ENCODE measurements at places on chromosomes 7 and 10. TPM values are rescaled to one million over a fixed set of nuclear protein-coding genes. Genes with fewer than 3 reads are reported as not detected.

UCN3 gene
- not detected for total RNA-seq

STEAP4 gene
- not detected for total RNA-seq

AKR1E2 gene
- 11.2 TPM for total RNA-seq

DNA sequence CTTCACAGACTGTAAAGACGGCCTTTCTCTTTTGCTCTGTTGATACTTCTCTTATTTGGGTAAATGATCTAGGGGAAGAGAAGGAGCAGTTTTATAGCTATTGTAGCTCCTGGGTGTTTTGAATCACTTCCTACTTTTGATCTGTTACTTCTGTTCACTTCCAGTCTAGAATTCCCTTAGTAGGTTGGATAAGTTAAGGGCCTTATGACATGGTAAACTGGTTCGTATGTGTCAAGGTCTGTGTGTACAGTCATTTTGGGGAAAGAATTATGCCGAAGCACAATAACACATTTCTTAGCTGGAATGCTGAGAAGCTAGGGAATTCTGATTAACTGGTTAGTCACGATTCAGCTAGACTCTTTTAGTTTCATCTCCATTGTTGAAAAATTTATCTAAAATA lies 8.1 kb downstream of the DENND10 start:
- H3K4me1 ChIP-seq: peaks cover 24% of the 10 kb centered on the region
- H3K4me3 ChIP-seq: no peak overlapping the region

DNA sequence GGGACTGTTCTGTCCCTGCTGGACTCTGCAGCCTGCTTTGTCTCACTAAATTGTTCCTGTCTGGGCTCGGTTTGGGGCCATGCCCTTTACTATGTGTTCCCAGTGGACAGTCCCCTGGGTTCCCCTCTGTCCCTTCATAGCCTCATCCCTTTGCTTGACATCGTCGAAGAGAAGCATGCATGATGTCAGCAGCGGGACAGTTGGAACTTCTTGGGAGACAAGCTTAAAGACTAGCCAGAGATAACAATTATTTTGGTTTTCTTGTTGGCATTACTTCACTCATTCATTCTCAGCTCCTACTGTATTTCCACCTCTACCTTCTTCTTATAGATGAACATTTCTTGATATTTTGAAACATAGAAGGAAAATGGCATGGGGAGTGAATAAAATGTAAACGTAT lies 2.7 kb downstream of the EPHB6 start:
- H3K4me3 ChIP-seq: no peak overlapping the region
- H3K27me3 ChIP-seq: peaks cover 2% of the 10 kb centered on the region
- H3K36me3 ChIP-seq: no peaks in the 10 kb centered on the region

DNA sequence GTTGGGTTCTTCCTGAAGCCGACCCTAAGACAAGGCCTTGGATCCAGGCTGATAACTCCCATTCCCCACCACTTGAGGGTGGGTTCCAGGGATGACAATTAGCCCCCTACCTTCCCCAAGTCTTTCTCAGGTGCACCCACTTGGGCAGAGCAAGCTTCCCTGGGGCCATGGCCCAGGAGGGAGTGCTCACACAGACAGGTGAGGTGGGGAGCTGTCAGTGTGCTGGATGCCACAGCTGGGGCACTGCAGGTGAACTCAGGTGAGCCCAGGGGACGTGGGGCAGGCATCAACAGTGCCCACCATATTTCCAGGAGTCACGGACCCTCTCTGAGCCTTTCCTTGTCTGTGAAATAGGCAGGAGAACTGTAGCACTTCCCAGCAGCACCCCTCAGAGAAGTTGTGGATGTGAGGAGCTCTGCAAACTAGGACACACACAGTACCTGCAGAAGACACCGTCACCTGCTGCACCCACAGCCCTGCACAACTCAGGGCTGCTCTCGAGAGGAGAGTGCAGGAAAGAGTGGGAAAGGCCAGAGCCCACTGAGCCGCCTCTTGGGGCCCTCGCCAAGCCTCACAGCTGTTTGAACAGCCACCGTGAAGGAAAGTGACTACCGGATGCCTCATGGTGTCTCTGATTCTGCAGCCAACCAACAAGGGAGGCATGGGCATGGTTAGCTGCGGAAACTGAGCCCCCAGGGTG lies 17.9 kb downstream of the SH3PXD2A start:
- no peak overlapping the region for H3K4me3 ChIP-seq
- DNase-seq: no peak
- no peaks in the 10 kb centered on the region for H3K36me3 ChIP-seq

ADRA2A gene
- total RNA-seq: not detected

DNA sequence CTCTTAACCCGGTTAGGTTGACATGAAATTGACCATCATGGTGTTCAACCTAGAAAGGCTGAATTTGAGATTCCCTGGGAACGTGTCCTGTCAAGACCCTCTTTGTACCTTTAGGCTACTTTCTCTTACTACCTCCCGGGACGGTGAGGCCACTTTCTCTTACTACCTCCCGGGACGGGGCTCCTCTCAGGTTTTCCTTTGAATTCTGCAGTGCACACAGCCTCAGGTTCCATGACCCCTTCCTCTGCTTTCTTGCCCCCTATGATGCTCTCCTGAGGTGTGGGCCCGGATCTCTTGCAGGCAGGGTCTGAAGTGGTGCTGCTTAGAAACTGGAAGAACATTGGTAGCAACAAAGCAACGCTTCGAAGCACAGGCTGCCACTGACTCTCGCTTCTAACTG lies 155.3 kb downstream of the CAMK1D start:
- peaks cover 50% of the 10 kb centered on the region for H3K4me1 ChIP-seq
- no peaks in the 10 kb centered on the region for H3K27me3 ChIP-seq
- DNase-seq: no peak
- H3K27ac ChIP-seq: no peak overlapping the region
- no peak overlapping the region for H3K4me3 ChIP-seq

GRCh38 chr7:24723178-24723530 lies 34.1 kb downstream of the GSDME start:
- H3K27ac ChIP-seq: no peak overlapping the region
- H3K4me3 ChIP-seq: no peak overlapping the region
- peaks cover 26% of the 10 kb centered on the region for H3K4me1 ChIP-seq
- no peaks in the 10 kb centered on the region for H3K36me3 ChIP-seq
- no peak for DNase-seq

GRCh38 chr10:22615819-22616499 lies 98.4 kb downstream of the PIP4K2A start:
- H3K4me3 ChIP-seq: no peak overlapping the region
- no peak for DNase-seq
- H3K27ac ChIP-seq: peak overlapping the region; percentile 84
- H3K27me3 ChIP-seq: no peaks in the 10 kb centered on the region
- peaks cover 32% of the 10 kb centered on the region for H3K36me3 ChIP-seq
- H3K4me1 ChIP-seq: peaks cover 96% of the 10 kb centered on the region

NKX2-3 gene
- total RNA-seq: not detected

DNA sequence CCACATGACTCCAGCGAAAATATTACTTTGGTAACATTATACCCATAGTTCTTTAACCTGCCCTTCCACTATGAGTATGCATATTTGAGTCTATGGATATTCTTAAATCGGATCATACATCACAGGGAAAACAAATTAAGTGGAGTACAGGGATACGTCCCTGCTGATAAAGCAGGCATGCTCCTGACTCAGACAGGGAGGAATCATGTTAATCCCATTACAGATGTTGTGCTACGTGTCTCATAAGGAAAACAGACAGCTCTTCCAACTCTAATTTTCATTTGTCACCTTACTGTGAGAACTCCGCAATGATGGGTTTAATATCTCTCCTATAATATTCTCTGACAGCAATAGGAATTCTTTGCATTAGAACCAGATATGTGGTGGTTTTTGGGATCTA lies 469.5 kb upstream of the POM121L12 start:
- DNase-seq: no peak
- no peaks in the 10 kb centered on the region for H3K4me1 ChIP-seq
- H3K4me3 ChIP-seq: no peak overlapping the region
- no peaks in the 10 kb centered on the region for H3K27me3 ChIP-seq

- H3K27ac ChIP-seq: peak overlapping the region; percentile 90
- peaks cover 36% of the 10 kb centered on the region for H3K36me3 ChIP-seq
- H3K4me3 ChIP-seq: peak overlapping the region; percentile 49
Measured at GRCh38 chr10:72335394-72336258, 19.1 kb downstream of the DNAJB12 start.

- H3K4me3 ChIP-seq: no peak overlapping the region
- no peak for DNase-seq
- peaks cover 30% of the 10 kb centered on the region for H3K27me3 ChIP-seq
- H3K36me3 ChIP-seq: peaks cover 20% of the 10 kb centered on the region
- peaks cover 30% of the 10 kb centered on the region for H3K4me1 ChIP-seq
Measured at GRCh38 chr7:132558815-132559214, 17.5 kb downstream of the PLXNA4 start.

DNA sequence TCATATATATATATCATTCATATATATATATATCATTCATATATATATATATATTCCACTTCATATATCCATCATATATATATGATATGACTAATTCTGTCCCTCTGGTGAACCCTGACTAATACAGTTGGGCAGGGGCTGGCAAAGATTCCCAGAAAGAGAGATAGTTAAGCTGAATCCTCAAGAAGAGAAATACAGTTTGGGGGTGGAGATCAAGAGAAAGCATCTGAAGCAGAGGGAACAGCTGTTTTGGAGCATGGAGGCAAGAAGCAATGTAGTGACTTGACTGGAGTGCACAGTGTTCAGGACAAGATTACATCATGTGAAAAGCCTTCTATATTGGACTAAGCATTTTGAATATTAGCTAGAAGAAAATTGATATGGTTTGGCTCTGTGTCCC lies 540.7 kb downstream of the MAGI2 start:
- DNase-seq: no peak
- no peak overlapping the region for H3K27ac ChIP-seq
- no peaks in the 10 kb centered on the region for H3K27me3 ChIP-seq

DNA sequence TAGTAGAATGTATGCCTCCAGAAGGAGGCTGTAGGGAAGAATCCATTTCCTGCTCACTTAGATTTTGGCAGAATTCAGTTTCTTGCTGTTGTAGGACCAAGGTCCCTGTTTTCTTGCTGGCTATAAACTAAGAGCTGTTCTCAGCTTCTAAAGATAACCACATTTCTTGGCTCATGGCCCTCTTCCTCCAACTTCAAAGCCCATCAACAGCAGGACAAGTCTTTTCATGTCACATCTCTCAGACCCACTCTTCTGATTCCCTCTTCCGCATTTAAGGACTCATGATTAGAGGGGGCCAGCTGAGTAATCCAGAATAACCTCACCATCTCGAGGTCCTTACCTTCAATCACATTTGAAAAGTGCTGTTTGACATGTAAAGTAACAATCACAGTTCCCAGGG lies 8.2 kb upstream of the LSM8 start:
- H3K36me3 ChIP-seq: no peaks in the 10 kb centered on the region
- no peaks in the 10 kb centered on the region for H3K4me1 ChIP-seq
- no peak overlapping the region for H3K4me3 ChIP-seq
- peaks cover 9% of the 10 kb centered on the region for H3K27me3 ChIP-seq

DNA sequence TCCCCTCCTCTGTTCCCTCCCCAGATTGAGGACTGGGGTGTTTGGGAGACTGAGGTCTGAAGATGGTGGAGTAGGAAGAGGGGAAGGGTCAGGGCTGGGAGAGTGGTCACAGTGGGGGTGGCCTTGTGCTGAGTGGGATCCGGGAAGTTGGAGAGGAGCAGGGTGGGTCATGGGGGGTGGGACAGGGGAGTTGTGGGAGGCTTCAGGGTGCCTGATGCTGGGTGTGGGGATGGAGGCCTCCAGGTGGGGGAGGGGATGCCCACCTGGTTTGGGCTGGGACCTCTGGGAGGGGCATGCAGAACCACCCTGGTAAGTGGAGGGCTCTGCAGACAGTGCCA lies 2.6 kb downstream of the ZNF775 start:
- H3K27ac ChIP-seq: peak overlapping the region; percentile 31
- H3K27me3 ChIP-seq: no peaks in the 10 kb centered on the region
- peaks cover 36% of the 10 kb centered on the region for H3K4me1 ChIP-seq
- H3K4me3 ChIP-seq: no peak overlapping the region
- no peaks in the 10 kb centered on the region for H3K36me3 ChIP-seq

- H3K4me3 ChIP-seq: no peak overlapping the region
- H3K27ac ChIP-seq: no peak overlapping the region
- DNase-seq: no peak
Measured at GRCh38 chr10:82068501-82068900, 193.5 kb downstream of the NRG3 start.

HKDC1 gene
- total RNA-seq: 10.9 TPM

GRCh38 chr7:32658467-32658869 lies 163.2 kb downstream of the AVL9 start:
- no peak overlapping the region for H3K27ac ChIP-seq
- peaks cover 11% of the 10 kb centered on the region for H3K27me3 ChIP-seq
- DNase-seq: no peak
- no peaks in the 10 kb centered on the region for H3K4me1 ChIP-seq

DNA sequence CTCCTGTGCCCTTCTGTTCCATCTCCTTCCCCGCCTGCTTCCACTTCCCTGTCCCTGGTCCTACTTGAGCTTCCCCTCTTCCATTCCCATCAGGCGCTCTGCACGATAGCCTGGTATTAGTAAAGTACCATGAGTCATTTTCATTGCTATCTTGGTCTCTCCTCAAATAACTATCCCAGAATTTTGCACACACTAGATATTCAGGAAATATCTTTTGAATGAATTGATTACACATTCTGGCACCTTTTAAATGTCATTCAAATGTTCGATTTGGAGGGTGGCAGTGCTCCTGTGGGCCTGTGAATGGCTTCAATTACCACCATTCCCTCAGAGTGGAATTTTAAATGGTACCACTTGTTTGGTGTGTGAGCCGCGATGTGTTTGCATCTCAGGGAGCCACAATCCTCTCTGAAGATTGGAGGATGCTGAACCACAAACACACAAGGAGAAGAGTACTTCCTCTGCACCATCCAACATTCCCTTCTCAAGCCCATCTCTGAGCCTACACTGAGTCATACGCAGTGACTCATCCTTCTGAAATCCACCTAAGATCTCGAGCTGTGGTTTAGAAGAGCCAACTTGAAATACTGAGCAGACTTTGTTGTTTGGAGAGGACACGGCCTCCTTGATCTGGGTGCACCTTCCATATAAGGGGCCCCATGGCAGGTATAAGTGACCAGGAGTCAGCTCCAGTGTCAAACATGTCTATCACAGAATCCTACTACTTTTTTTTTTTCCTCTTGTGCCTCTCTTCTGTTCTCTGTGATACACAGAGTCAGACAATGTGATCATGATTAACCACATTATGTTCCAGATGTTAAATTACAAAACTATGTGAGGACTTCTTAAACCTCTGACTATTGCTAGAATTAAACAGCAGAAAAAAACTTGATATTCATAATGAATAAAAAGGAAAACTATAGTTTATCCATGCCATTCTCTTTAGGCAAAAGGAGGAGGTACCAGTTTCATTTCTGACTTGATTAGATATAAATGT lies 81.9 kb downstream of the BMPER start:
- H3K4me3 ChIP-seq: no peak overlapping the region
- H3K27ac ChIP-seq: no peak overlapping the region
- no peak for DNase-seq
- no peaks in the 10 kb centered on the region for H3K27me3 ChIP-seq
- H3K36me3 ChIP-seq: no peaks in the 10 kb centered on the region

DNA sequence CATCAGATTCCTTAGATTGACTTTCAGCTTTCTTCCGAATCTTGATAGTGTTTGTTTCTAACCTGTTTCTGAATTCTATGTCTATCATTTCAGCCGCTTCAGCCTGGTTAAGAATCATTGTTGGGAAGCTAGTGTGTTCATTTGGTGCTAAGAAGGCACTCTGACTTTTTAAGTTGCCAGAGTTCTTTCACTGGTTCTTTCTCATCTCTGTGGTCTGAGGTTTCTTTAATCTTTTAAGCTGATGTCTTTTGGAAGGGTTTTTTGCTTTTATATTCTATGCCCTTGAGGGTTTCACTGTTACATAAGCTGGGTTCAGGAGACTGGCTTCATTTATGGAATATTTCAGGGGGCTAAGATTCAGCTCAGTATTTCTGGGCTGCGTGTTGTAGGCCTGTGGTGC lies 104.5 kb upstream of the PRSS58 start:
- no peak overlapping the region for H3K4me3 ChIP-seq
- H3K36me3 ChIP-seq: no peaks in the 10 kb centered on the region
- H3K4me1 ChIP-seq: peaks cover 19% of the 10 kb centered on the region
- peaks cover 41% of the 10 kb centered on the region for H3K27me3 ChIP-seq
- no peak for DNase-seq

CEP55 gene
- 92.3 TPM for total RNA-seq
